ENCODE measurements at places on chromosomes 1 and 21. TPM values are rescaled to one million over a fixed set of nuclear protein-coding genes. Genes with fewer than 3 reads are reported as not detected.

GPR37L1 gene
- total RNA-seq, result 7.5 TPM

GPATCH2 gene
- 35.3 TPM for total RNA-seq

TEDDM1 gene
- total RNA-seq, result not detected

CD1B gene
- total RNA-seq, result not detected

C2CD4D gene
- total RNA-seq, result not detected

PUSL1 gene
- total RNA-seq, result 6.2 TPM

DEGS1 gene
- total RNA-seq, result 70.3 TPM

Measured in spinal cord (tissue), 10 donors.